Trophoblast cell (in vitro differentiated cells and primary cell): ENCODE measurements at places on chromosomes 5 and 9.

DNA sequence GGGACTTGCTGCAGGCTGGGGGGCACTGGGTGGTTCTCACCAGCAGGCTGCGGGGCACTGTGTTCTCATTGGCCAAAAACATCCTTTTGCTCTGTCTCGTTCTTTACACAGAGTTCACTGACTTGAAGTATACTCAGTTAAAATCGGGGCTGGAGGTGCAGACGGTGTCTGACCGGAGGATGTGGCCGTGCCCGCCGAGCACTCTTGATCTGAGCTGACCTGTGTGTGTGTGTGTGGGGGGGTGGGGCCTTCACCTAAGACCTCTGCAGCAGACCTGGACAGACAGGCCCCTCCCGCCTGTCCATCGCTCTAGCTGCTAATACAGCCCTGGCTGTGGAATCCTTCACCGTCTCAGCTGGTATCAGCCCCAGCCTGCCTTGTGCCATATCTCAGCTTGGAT lies 7.1 kb downstream of the TOR1B start:
- no peak for DNase-seq

DNA sequence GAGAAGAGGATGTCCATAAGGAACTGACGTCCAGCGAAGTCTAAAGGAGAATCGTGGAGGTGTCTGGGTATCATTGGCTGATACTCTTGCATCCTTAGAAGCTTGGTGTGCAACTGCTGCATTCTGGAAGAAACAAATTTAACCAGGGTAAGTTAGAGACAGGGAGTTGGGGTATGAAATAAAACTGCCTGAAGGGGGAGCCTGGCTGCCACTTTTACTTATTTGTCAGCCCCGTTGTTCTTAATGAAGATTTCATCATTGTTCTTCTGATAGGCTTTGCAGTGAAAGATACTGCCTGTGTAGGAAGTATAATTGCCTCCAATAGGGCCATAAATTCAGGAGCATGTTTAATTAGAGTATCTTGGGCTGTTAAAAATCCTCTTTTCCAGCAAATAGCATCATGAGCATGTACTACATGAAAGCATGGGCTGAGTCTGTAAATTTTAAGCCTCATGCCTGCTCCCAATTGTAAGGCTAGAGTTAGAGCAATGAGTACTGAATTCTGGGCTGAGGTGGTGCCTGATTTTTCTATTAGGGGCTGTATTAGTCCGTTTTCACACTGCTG lies 1264.5 kb upstream of the ACO1 start:
- no peak for DNase-seq

- DNase-seq, result no peak
These were observed 157.5 kb downstream of the PIK3R1 start for GRCh38 chr5:68373050-68373449.

- DNase-seq, result peak; percentile 10
These were observed 15.4 kb upstream of the C5orf47 start for GRCh38 chr5:173973616-173973969.

- no peak for DNase-seq
These were observed 211.2 kb downstream of the SAXO1 start for GRCh38 chr9:18821788-18822187.

DNA sequence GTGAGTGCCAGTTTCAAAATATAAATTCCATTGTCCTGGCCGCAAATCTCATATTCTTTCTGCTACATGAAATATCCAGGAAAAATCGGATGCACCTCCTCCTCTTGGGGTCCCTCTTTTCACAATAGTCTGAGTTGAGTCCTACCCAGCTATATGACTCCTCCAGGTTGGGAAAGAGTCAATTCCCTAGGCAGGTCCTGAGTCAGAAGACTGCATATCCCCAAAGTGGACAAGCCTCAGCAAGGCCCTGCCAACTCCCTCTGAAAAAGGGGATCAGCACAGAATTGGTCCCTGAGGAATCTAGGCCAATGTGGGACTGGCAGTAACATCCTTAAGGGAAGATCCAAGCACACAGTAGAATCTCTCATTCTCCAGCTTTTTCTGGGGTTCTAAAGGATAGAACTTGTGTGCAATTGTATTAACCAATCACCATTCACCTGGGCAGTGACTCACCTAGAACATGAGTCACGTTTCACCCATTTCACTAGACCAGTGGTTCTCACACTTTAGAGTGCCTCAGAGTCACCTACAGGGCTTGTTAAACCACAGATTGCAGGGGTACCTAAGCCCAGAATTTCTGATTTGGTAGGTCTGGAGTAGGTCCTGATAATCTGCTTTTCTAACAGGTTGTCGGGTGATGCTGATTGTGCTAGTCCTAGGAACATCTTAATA lies 44.7 kb upstream of the TMEM215 start:
- DNase-seq, result no peak

GRCh38 chr9:3385871-3386270 lies 139.9 kb downstream of the RFX3 start:
- no peak for DNase-seq

GRCh38 chr5:146890066-146890465 lies 11.5 kb upstream of the PPP2R2B start:
- DNase-seq, result no peak

- peak; percentile 11 for DNase-seq
These were observed 7.1 kb downstream of the NFX1 start for GRCh38 chr9:33297432-33297831.

- DNase-seq, result no peak
These were observed 32.8 kb upstream of the EBF1 start for GRCh38 chr5:159132429-159133040.

DNA sequence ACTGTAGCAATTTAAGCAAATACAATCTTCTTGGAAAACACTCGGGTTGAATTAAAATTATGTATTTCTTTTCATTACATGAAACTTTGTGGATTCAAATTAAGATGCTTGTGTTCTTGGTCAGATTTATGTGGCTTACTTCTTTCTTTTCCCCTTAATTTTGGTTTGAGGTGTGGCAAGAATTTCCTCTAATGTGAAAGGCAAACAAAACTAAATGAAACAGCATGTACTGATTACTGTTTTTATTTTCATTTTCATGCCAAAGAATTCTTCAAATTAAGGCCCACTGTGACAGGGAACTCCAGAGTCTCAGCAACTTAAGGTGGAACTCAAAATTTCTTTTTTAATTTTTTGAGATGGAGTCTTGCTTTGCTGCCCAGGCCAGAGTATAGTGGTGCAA lies at the start of gene OMD:
OMD (minus strand) TSS at position 132 of the 400 bp plus-strand sequence. CDS start 6,913 bp downstream, outside the sequence.
- no peak for DNase-seq

DNA sequence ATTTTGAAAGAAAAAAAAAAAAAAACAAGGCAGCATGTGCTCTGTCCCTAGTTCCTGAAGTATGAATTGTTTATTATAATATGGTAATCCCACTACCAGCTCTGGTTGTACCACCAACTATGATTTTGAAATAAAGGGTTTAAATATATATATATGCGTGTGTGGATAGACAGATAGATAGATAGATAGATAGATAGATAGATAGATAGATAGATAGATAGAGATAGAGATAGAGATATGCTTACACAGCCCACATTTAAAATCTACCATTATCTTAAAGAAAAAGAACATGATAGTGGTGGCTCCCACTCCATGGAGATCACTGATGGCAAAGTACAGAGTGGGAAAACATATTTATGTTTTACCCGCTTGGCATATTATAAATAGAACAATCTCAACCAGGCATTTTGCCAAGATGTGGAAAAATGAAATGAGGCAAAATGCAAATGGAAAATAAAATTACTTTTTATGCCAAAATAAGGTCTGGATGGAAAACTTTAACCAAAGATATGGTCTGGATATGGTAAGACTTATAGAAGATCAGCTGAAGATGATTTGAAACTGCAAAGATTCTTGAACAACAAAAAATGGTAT lies 170.0 kb downstream of the ARL15 start:
- no peak for DNase-seq
